Activated T-helper 1 cell treated with anti-CD3 and anti-CD28 coated beads, Interleukin-12 subunit alpha, Interleukin-12 subunit beta, Interleukin-2, Interleukin-4 antibody, amounts not matched to agents 30 ng/mL and 10 ng/mL and 1 ng/mL, durations not matched to agents 14 hours and 24 hours and 36 hours (primary cell): ENCODE measurements at places on chromosomes 6 and 20. TPM values are rescaled to one million over a fixed set of nuclear protein-coding genes. Genes with fewer than 3 reads are reported as not detected.

DNA sequence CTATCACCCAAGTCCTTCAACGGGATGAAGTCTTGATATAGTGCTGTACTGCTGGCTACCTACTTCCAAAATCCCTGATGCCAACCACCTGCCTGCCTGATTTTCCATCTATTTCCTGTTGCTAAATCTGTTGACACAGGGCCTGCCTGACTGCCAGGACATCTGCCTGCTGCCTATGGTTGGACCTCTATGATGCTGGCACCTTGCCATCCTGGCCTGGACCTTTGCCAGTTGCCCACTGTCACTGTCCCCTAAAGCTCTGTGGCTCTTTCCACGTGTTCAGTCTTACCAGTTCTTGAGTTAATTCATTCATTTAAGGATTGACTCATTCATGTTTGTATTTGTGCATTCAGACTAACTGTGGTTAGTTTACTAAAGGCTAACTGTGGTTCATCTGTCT is 9.2 kb upstream of the RGS17 start:
- no peak overlapping the region for H3K4me3 ChIP-seq
- no peak for DNase-seq
- H3K27me3 ChIP-seq, result no peaks in the 10 kb centered on the region

DNA sequence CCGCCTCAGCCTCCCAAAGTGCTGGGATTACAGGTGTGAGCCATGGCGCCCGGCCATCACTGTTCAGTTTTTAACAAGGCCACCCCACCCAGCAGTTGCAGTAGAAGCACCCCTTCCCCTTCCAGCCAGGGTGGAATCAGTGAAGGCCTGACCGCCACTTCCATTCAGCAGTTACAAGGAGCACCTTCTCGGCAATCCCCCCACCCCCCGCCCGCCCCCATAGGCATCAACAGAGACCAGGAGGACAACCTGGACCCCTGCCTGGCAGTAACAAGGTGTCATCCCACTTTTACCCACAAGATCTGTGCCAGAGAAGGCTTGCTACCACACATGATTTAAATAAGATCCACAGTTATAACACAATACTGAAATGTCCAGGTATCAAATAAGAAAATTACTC is 23.1 kb downstream of the NCR2 start:
- no peak overlapping the region for H3K27ac ChIP-seq
- no peaks in the 10 kb centered on the region for H3K4me1 ChIP-seq
- H3K27me3 ChIP-seq, result peaks cover 14% of the 10 kb centered on the region
- H3K4me3 ChIP-seq, result no peak overlapping the region

DNA sequence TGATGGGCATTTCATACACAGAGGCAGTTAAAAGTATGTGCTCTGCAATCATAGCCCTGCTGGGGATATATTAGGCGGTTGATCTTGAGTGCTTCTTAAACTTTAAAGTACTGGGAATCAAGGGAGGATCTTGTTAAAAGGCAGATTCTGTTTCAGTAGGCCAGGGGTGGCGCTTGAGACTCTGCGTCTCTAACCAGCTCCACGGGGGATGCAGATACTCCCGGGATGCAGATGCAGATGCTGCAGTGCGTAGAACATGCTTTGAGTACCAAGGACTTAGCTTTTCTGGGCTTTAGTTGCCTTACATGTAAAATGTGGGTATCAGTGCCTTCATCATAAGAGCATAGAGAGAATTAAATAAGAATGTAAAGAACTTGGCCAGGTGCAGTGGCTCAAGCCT is 44.4 kb upstream of the ENPP5 start:
- no peak for DNase-seq
- peaks cover 2% of the 10 kb centered on the region for H3K27me3 ChIP-seq
- no peak overlapping the region for H3K4me3 ChIP-seq

The MLN gene
- not detected in 2 replicates for total RNA-seq

- H3K36me3 ChIP-seq, result peaks cover 27% of the 10 kb centered on the region
- H3K27me3 ChIP-seq, result no peaks in the 10 kb centered on the region
- no peaks in the 10 kb centered on the region for H3K4me1 ChIP-seq
- peak overlapping the region; percentile 63 for H3K27ac ChIP-seq
- H3K4me3 ChIP-seq, result no peak overlapping the region
These were observed 20.1 kb upstream of the FAM209A start for GRCh38 chr20:56504373-56505005.

The LGSN gene
- total RNA-seq, result not detected in 2 replicates

The PHACTR3 gene
- total RNA-seq, result not detected in 2 replicates

- no peak for DNase-seq
- H3K36me3 ChIP-seq, result peaks cover 4% of the 10 kb centered on the region
- H3K27ac ChIP-seq, result no peak overlapping the region
- peaks cover 8% of the 10 kb centered on the region for H3K4me1 ChIP-seq
These were observed 7.8 kb downstream of the OLIG3 start for GRCh38 chr6:137486416-137486815.

The PLEKHG1 gene
- total RNA-seq, result 0.27 and 0.80 TPM in 2 replicates

The FIG4 gene
- total RNA-seq, result 7.5 and 8.1 TPM in 2 replicates

DNA sequence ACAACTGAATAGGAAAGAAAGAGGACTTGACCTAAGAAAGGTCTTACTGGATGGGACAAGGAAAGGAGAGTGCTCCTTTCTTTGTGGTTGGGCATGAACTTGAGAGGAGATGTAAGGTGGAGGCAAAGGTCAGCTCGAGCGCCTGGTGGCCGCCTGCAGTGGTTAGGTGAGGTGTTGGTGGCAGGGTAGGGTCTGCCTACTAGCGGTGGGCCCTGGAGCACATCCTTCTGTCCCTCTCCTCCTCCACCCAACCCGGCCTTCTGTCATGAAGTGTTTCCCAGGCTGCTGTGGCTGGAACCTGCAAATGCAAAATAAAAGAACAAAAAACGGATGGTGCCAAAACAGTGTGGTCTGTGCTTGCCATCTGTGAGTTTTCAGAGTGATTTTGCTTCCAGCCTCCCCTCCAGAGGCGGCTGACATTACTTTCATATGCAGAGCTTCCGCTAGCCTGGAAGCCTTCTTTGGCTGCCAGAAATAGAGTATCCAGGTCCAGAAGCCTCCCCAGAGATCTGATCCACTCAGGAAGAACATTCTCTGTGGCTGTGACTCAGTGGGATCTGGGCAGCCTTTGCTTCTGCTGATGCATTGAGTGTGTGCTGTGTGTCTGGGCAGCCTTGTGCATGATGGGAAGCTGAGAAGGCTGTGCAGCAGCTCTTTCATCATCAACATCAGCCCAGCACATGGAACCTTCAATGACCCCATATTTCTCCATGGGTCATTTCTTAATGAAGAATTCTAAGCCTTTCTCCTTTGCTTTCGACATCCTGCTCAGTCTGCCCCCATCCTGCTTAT is 79.8 kb upstream of the FAM184A start:
- H3K27me3 ChIP-seq, result peaks cover 40% of the 10 kb centered on the region
- DNase-seq, result no peak
- no peak overlapping the region for H3K4me3 ChIP-seq
- no peak overlapping the region for H3K27ac ChIP-seq
- peaks cover 3% of the 10 kb centered on the region for H3K36me3 ChIP-seq

GRCh38 chr6:37202788-37203491 is 33.0 kb downstream of the PIM1 start:
- no peaks in the 10 kb centered on the region for H3K27me3 ChIP-seq
- H3K36me3 ChIP-seq, result peaks cover 2% of the 10 kb centered on the region
- H3K4me3 ChIP-seq, result peak overlapping the region; percentile 15
- H3K4me1 ChIP-seq, result peaks cover 56% of the 10 kb centered on the region
- no peak for DNase-seq

GRCh38 chr6:6781172-6781872 is 192.8 kb downstream of the LY86 start:
- H3K27ac ChIP-seq, result no peak overlapping the region
- peaks cover 31% of the 10 kb centered on the region for H3K27me3 ChIP-seq
- DNase-seq, result no peak
- no peak overlapping the region for H3K4me3 ChIP-seq
- H3K4me1 ChIP-seq, result peaks cover 3% of the 10 kb centered on the region

GRCh38 chr20:53527196-53527595 is 66.4 kb downstream of the ZNF217 start:
- no peaks in the 10 kb centered on the region for H3K4me1 ChIP-seq
- no peaks in the 10 kb centered on the region for H3K36me3 ChIP-seq
- no peak overlapping the region for H3K27ac ChIP-seq
- DNase-seq, result no peak
- peaks cover 1% of the 10 kb centered on the region for H3K27me3 ChIP-seq
- no peak overlapping the region for H3K4me3 ChIP-seq

DNA sequence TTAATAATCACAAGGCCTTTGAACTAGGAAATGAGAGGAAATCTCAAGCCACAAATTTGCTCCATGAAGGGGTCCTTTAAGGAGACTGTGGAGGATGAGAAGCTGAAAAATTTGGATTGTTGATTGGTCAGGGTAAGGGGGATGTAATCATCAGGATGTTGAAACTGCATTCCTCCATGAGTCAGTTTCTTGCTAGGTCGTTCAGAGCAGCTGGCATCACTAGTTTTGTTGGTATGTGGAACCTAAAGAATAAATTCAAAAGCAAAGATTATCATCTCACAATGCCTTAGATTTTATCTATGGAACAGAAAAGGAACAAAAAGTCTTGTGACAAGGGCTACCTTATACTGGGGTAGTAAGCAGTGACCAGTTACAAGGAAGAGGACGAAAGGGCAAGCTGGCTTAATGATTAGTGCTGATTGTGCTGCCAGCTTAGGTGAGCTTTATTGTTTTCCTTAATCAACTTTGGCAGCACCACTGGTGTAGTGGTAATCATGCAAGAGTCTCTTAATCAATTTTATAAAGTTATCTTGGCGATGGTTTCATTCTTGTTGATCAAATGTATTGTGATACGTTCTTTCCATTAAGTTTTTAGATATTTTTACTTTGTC is 36.6 kb downstream of the CRISP2 start:
- H3K4me1 ChIP-seq, result no peaks in the 10 kb centered on the region
- H3K36me3 ChIP-seq, result no peaks in the 10 kb centered on the region
- no peak for DNase-seq
- H3K27me3 ChIP-seq, result no peaks in the 10 kb centered on the region

The NKAIN2 gene
- not detected in 2 replicates for total RNA-seq

GRCh38 chr6:44451803-44452695 is 64.5 kb downstream of the CDC5L start:
- no peak overlapping the region for H3K27ac ChIP-seq
- peaks cover 3% of the 10 kb centered on the region for H3K27me3 ChIP-seq
- H3K4me1 ChIP-seq, result no peaks in the 10 kb centered on the region
- no peak overlapping the region for H3K4me3 ChIP-seq
- DNase-seq, result no peak

- peaks cover 16% of the 10 kb centered on the region for H3K27me3 ChIP-seq
- H3K36me3 ChIP-seq, result peaks cover 28% of the 10 kb centered on the region
- H3K27ac ChIP-seq, result peak within 1 kb of the TSS; percentile 100
- peak; percentile 47 for DNase-seq
These were observed at the start of gene NFATC2 for GRCh38 chr20:51542571-51543421. TSS of gene NFATC2 (minus strand) at chr20:51542719. CDS start at chr20:51542499, 220 bp downstream.

DNA sequence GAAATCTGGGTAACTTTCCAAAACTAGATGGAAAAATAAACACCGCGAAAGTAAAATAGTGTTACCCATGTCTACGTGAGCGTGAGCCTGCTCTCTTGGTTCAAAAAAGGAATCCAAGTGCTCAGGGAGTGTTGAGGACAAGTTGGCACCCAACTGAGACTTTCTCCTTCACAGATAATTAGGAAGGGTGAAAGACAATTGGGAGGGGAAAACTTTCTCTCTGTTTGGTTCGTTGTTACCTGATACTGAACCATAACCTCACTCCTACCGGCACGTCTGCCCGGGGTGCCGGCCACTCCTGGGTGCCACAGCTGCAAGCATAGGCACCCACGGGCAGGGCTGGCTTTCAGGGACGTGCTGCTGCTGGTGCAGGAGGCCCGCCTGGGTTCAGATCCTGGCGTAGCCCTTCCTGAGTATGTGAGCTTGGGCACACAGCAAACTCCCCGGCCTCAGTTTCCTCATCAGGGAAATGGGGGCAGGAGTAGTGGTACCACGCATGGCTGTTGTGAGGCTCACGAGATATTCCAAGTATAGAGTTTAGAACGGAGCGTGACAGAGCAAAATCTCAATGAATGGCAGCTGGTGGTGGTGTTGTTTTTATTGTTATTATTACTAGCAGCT is 38.2 kb upstream of the PMEPA1 start:
- peaks cover 21% of the 10 kb centered on the region for H3K27me3 ChIP-seq
- H3K4me1 ChIP-seq, result peaks cover 12% of the 10 kb centered on the region
- H3K36me3 ChIP-seq, result no peaks in the 10 kb centered on the region
- no peak overlapping the region for H3K27ac ChIP-seq
- no peak overlapping the region for H3K4me3 ChIP-seq
- no peak for DNase-seq

- H3K36me3 ChIP-seq, result no peaks in the 10 kb centered on the region
- peaks cover 14% of the 10 kb centered on the region for H3K27me3 ChIP-seq
- no peaks in the 10 kb centered on the region for H3K4me1 ChIP-seq
These were observed 71.7 kb downstream of the ADGRG6 start for GRCh38 chr6:142373268-142374090.

DNA sequence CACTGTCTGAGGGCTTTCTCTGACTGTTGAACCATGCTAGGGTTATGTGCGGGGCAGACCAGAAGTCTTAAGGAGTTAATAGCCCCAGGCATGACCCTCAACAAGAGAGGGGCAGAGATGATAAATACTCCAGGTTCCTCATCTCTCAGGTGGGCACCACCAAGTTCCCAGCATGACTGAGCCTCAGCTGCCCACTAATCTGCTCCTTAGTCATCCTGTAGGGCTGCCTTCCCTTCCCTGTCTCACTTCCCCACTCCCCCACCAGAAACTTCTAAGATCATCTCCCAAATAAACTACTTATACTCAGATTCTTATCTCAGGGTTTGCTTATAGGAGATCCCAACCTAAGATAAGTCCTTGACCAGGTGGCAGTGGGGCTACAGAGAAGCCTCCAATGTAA is 137.2 kb upstream of the PRND start:
- peaks cover 6% of the 10 kb centered on the region for H3K27me3 ChIP-seq
- no peaks in the 10 kb centered on the region for H3K4me1 ChIP-seq
- H3K27ac ChIP-seq, result no peak overlapping the region

DNA sequence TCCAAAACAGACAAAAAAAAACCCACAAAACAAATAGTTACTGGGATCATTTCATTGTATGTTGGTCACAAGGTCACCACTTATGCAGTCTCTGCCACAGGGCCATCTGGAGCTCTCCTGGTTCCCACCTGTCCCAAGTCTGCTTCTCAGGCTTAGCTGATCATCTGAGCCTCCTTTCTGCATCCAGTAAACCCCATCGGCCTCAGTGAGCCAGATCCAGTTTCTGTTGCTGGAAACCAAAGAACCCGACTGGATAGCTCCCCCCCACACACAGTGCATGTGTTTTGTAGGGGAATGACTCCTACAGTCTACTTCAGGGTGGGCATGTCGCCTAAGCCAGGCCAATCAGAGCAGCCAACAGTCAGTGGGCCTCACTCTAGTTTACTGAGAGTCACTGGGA is 233.3 kb downstream of the PREX1 start:
- no peak overlapping the region for H3K4me3 ChIP-seq
- no peak overlapping the region for H3K27ac ChIP-seq
- no peak for DNase-seq

The FAXC gene
- not detected in 2 replicates for total RNA-seq

GRCh38 chr6:2232445-2232844 is 13.0 kb downstream of the GMDS start:
- DNase-seq, result no peak
- H3K27me3 ChIP-seq, result no peaks in the 10 kb centered on the region
- H3K4me1 ChIP-seq, result peaks cover 34% of the 10 kb centered on the region
- H3K36me3 ChIP-seq, result peaks cover 5% of the 10 kb centered on the region
